Activated CD4-positive, alpha-beta T cell treated with anti-CD3 and anti-CD28 coated beads for 36 hours (primary cell): ENCODE measurements at places on chromosomes 3 and 15. TPM values are rescaled to one million over a fixed set of nuclear protein-coding genes. Genes with fewer than 3 reads are reported as not detected.

GRCh38 chr3:122435950-122436349 is 20.1 kb upstream of the WDR5B start:
- no peak overlapping the region for H3K27ac ChIP-seq
- H3K27me3 ChIP-seq = no peaks in the 10 kb centered on the region
- H3K36me3 ChIP-seq = peaks cover 58% of the 10 kb centered on the region
- no peaks in the 10 kb centered on the region for H3K4me1 ChIP-seq
- no peak overlapping the region for H3K4me3 ChIP-seq

DNA sequence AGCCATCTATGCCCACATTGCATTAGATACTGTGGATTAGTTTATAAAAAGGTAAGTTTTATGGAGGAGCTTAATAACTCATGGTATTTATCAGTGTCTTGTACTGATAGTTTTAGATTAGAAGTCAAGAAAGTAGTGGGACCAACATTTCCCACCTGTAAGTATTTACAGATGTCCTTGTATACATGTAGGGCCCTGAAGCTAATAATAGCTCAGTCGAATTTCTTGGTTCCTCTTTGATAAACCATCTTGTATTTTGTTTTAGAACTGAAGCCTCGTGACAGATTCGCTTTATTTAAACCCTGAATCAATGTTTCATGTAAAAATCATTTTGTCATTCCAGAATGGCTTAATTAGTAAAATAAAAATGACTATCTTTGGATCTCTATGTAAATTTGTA is 73.4 kb downstream of the CRYBG3 start:
- H3K27ac ChIP-seq = no peak overlapping the region
- H3K4me1 ChIP-seq = no peaks in the 10 kb centered on the region
- H3K4me3 ChIP-seq = no peak overlapping the region
- H3K36me3 ChIP-seq = no peaks in the 10 kb centered on the region
- no peaks in the 10 kb centered on the region for H3K27me3 ChIP-seq
- DNase-seq = no peak

GRCh38 chr15:62020576-62021160 is 39.6 kb downstream of the VPS13C start:
- H3K4me1 ChIP-seq = no peaks in the 10 kb centered on the region
- H3K36me3 ChIP-seq = peaks cover 40% of the 10 kb centered on the region
- no peak for DNase-seq
- no peak overlapping the region for H3K27ac ChIP-seq

GRCh38 chr3:127406309-127407025 is 118.6 kb upstream of the PRR20G start:
- no peak overlapping the region for H3K27ac ChIP-seq
- no peaks in the 10 kb centered on the region for H3K36me3 ChIP-seq
- no peaks in the 10 kb centered on the region for H3K4me1 ChIP-seq
- peak; percentile 56 for DNase-seq

- DNase-seq = no peak
- H3K27me3 ChIP-seq = no peaks in the 10 kb centered on the region
- no peak overlapping the region for H3K4me3 ChIP-seq
- no peaks in the 10 kb centered on the region for H3K36me3 ChIP-seq
- no peak overlapping the region for H3K27ac ChIP-seq
- H3K4me1 ChIP-seq = no peaks in the 10 kb centered on the region
Measured at GRCh38 chr3:134709561-134710312, 58.9 kb upstream of the KY start.

DNA sequence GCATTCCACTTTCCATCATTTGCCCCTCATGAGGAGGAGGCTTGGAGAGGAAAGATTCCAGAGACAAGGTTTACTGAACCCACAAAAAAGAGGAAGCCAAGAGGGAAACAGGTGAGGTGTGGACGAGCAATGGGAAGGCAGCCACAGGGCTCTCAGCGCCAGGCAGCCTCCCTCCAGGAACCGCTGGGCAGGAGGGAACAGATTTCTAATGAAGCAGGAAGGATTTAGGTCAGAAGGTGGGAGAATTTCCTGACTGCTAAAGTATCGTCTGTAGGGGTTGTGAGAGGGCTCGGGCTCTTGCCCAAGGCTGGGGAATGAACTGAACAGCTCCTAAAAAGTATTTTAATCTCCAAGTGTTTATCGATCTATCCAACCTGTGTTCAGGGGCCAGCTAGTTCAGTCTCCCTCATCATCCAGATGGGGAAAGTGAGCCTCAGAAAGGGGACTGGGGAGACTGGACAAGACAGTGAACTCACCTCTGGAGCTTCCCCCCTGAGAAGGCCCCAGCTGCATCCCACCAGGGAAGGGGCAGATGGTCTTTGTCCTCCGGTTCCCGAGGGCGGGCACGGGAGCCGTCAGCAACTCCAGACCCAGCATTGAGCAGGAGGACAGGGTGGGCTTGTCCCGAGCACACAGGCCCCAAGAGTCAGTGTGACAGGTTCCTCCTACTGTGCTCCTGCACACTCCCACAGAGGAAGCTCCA is 10.5 kb downstream of the LOXL1 start:
- no peaks in the 10 kb centered on the region for H3K27me3 ChIP-seq
- H3K4me1 ChIP-seq = peaks cover 6% of the 10 kb centered on the region
- DNase-seq = no peak

DNA sequence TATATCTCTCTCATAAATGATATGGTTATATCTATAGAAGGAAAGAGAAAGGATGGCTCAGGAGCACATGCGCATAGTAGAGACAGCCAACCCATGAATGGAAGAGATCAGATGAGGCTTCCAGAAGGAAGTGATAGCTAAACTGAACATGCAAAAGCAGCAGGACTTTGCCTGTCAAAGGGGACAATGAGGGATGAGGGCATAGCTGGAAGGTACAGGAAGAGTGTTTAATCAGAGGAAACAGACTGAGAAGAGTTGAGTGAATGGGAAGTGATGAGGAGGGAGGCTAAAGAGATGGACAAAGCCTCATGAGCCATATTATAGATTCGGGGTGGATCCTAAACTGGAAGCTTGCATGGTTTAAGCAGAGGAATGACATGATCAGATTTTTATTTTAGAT is 26.5 kb upstream of the VEPH1 start:
- H3K4me1 ChIP-seq = no peaks in the 10 kb centered on the region
- no peak overlapping the region for H3K27ac ChIP-seq
- H3K27me3 ChIP-seq = peaks cover 2% of the 10 kb centered on the region
- no peak overlapping the region for H3K4me3 ChIP-seq
- DNase-seq = no peak

- no peak for DNase-seq
- H3K4me3 ChIP-seq = no peak overlapping the region
- no peaks in the 10 kb centered on the region for H3K27me3 ChIP-seq
Measured at GRCh38 chr3:83934192-83935021, 1024.4 kb upstream of the CADM2 start.

- no peaks in the 10 kb centered on the region for H3K36me3 ChIP-seq
- DNase-seq = peak; percentile 60
- H3K27me3 ChIP-seq = peaks cover 3% of the 10 kb centered on the region
- H3K4me1 ChIP-seq = peaks cover 8% of the 10 kb centered on the region
Measured at GRCh38 chr3:133851266-133851906, 44.3 kb downstream of the RAB6B start.

DNA sequence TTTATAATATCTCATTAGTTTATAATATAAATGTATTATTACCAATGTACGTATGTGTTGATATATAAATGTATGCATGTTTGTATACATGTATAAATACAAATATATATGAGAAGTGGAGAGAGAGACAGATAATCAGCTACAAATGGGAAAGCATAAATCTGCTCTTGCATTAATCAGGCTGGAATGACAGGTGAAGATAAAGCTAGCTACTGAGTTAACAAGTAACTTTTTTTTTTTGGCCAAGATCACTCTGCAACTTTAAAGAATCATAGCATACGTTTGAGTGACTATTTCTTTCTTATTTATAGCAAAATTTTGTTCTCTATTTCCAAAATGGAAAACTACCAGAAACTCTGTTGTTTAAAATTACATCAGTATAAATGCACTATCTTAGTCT is 422.8 kb downstream of the SI start:
- no peaks in the 10 kb centered on the region for H3K36me3 ChIP-seq
- H3K27ac ChIP-seq = no peak overlapping the region
- H3K4me3 ChIP-seq = no peak overlapping the region
- no peaks in the 10 kb centered on the region for H3K27me3 ChIP-seq

- no peaks in the 10 kb centered on the region for H3K27me3 ChIP-seq
- no peak overlapping the region for H3K27ac ChIP-seq
- H3K4me3 ChIP-seq = no peak overlapping the region
Measured at GRCh38 chr3:159928071-159928491, 60.6 kb upstream of the IL12A start.

DNA sequence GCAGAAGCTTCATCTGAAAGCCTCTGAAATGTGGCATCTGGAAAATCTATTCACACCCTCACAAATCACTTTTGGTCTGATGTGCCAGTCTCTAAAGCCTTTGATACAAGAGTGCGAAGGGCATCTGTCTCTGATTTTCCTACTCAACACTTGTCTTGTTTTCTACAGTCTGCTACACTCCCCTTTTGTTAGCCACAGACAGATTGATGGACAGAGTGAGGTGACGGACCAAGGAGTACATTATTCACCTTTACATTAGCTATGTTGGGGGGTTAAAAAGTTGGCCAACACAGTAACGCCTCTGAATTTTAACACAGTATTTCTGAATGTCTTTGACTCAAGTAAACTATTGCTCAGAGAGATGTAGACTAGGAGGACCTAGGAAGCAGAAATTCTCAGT is 63.1 kb downstream of the TNIK start:
- H3K27ac ChIP-seq = no peak overlapping the region
- no peak overlapping the region for H3K4me3 ChIP-seq
- DNase-seq = no peak

GRCh38 chr15:27549746-27550145 is 549.4 kb downstream of the OCA2 start:
- no peak overlapping the region for H3K27ac ChIP-seq
- no peaks in the 10 kb centered on the region for H3K4me1 ChIP-seq
- H3K4me3 ChIP-seq = no peak overlapping the region
- DNase-seq = no peak

- no peak overlapping the region for H3K4me3 ChIP-seq
- H3K36me3 ChIP-seq = peaks cover 26% of the 10 kb centered on the region
- no peaks in the 10 kb centered on the region for H3K27me3 ChIP-seq
- DNase-seq = no peak
Measured at GRCh38 chr3:158158969-158159368, 49.1 kb downstream of the RSRC1 start.

- DNase-seq = no peak
- H3K27ac ChIP-seq = no peak overlapping the region
- H3K27me3 ChIP-seq = no peaks in the 10 kb centered on the region
- H3K36me3 ChIP-seq = no peaks in the 10 kb centered on the region
Measured at GRCh38 chr3:40321818-40322217, 12.3 kb downstream of the EIF1B start.

SAMMSON gene
- total RNA-seq = not detected

BTD gene
- 3.8 TPM for total RNA-seq

MGA gene
- 39.3 TPM for total RNA-seq

DNAJB8 gene
- not detected for total RNA-seq

HLTF gene
- 20.5 TPM for total RNA-seq

TRAT1 gene
- total RNA-seq = 22.5 TPM
